ENCODE measurements at places on chromosomes 2 and 18. TPM values are rescaled to one million over a fixed set of nuclear protein-coding genes. Genes with fewer than 3 reads are reported as not detected.

TMEM182 gene
- 4.1 TPM for polyA plus RNA-seq

GRCh38 chr18:30142870-30143269, 899.7 kb downstream of the DSC3 start:
- no peak for DNase-seq
- H3K27ac ChIP-seq = no peak overlapping the region
- H3K36me3 ChIP-seq = no peaks in the 10 kb centered on the region
- H3K4me3 ChIP-seq = no peak overlapping the region
- no peaks in the 10 kb centered on the region for H3K27me3 ChIP-seq

- H3K27ac ChIP-seq = no peak overlapping the region
- H3K36me3 ChIP-seq = no peaks in the 10 kb centered on the region
- no peaks in the 10 kb centered on the region for H3K4me1 ChIP-seq
- no peak overlapping the region for H3K4me3 ChIP-seq
- H3K27me3 ChIP-seq = no peaks in the 10 kb centered on the region
These were observed 232.0 kb downstream of the ANAPC1 start for GRCh38 chr2:111652038-111652437.

- no peaks in the 10 kb centered on the region for H3K36me3 ChIP-seq
- no peak for DNase-seq
- peaks cover 6% of the 10 kb centered on the region for H3K4me1 ChIP-seq
These were observed 10.2 kb downstream of the BOK start for GRCh38 chr2:241568726-241569125.

- DNase-seq = no peak
- no peak overlapping the region for H3K4me3 ChIP-seq
- no peak overlapping the region for H3K27ac ChIP-seq
- no peaks in the 10 kb centered on the region for H3K27me3 ChIP-seq
These were observed 68.9 kb downstream of the DIPK1C start for GRCh38 chr18:74388227-74388626.

GRCh38 chr2:70891572-70892357, 43.9 kb upstream of the ATP6V1B1 start:
- H3K27ac ChIP-seq = no peak overlapping the region
- H3K4me1 ChIP-seq = peaks cover 11% of the 10 kb centered on the region
- peaks cover 6% of the 10 kb centered on the region for H3K27me3 ChIP-seq
- no peak overlapping the region for H3K4me3 ChIP-seq

DNA sequence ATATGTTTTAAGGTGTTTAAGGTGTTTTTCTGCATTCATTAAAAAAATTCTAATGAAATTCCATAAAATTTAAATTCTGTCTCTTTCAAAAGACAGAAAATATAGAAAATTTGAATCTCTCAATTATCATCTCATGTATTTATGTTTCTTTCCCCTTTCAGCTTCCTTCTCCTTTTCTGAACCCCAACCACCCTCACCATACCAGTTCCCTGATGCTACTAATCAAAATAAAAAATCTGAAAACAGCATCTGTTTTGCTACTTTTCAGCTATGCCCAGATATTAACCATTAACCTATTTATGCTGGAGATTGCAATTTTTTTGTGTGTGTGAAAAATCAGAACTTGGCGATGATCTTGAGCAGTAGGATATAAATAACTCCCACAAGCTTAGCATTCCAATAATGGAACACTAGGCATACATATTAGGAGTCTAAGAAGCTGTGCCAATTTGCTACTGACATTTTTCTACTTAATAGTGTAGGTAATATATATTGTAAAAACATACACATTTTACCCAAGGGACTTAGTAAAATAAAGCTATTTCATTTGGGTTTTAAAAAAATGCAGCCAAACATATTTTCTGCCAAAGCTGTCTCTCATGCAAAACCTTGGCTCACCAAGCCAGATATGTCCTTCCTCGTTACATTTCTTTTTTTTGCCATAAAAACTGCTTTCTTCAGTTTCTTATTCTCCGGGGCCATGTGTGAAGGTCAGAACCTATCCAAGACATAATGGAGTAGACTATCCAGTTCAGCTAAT, 32.6 kb upstream of the AGPS start:
- peaks cover 31% of the 10 kb centered on the region for H3K4me1 ChIP-seq
- H3K27ac ChIP-seq = no peak overlapping the region
- H3K4me3 ChIP-seq = no peak overlapping the region
- no peaks in the 10 kb centered on the region for H3K36me3 ChIP-seq
- H3K27me3 ChIP-seq = no peaks in the 10 kb centered on the region

GRCh38 chr2:159177957-159178356, 108.5 kb downstream of the WDSUB1 start:
- H3K27ac ChIP-seq = no peak overlapping the region
- no peaks in the 10 kb centered on the region for H3K27me3 ChIP-seq
- H3K4me3 ChIP-seq = no peak overlapping the region
- DNase-seq = no peak
- H3K4me1 ChIP-seq = no peaks in the 10 kb centered on the region

DNA sequence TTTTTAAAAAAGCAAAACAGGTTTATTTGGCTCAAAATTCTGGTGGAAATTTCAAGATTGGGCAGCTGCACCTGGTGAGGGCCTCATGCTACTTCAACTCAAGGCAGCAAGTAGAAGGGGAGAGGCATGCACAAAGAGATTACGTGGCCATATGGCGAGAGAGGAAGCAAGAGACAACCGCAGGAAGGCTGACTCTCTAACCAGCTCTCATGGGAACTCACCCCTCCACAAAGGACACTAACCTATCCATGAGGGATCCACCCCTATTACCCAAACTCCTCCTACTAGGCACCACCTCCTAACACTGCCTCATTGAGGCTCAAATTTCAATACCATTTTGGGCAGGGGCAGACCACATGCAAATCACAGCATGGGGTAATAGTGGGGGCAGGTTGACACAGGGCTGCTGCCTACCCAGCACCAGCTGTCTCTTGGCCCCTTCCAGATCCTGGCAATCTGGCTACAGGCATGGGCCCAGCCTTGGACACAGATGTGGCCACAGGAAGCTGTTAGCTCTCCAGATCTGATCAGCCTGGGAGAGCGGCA, 2.0 kb upstream of the CAPN10 start:
- peaks cover 26% of the 10 kb centered on the region for H3K4me1 ChIP-seq
- H3K27me3 ChIP-seq = no peaks in the 10 kb centered on the region
- H3K4me3 ChIP-seq = no peak overlapping the region
- no peak overlapping the region for H3K27ac ChIP-seq

DNA sequence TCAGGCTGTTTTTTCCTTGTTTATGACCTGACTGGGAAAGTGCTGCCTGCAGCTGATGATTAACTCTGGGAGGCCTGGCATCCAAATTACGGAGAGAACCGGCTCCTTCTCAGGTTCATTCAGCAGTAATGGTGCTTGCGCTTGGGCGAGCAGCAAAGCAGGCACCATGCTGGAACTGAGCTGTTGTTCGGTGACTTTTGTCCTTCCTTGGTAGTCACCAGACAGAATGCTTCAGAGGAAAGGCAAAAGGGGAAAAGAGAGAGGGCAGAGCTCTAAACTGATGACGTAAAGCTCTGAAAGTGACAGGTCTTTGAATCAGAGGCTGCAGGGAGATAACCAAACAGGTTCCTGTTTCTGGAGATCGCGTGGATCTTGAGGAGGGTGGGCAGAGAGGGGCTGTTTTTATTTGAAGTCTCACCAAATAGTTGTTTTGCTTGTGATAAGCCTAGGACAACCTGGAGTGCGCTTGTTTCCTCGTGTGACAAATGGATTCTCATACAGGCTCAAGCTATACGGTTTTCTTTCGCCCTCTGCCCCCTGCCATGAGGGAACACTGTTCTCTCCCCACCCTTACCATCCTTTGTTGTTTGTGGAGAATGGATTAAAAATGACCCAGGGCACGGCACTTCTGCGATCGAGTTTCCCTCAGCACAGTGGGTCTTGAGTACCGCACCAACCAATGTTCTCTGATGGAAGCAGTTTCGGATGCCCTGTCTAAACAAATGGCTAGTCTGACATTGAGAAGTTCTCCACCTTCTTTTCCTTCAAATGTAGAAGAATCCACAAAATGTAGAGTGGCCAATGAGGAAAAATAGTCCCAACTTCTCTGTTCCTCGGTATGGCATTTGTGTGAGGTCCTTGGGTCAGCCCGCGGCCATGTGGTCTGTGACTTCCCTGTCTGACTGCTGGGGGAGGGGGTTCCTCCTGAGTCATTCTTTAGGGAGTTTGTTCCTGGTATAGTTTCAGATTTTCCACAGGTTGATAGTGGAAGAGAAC, 1.3 kb downstream of the RASGRP3 start:
- H3K36me3 ChIP-seq = no peaks in the 10 kb centered on the region
- H3K4me1 ChIP-seq = peaks cover 6% of the 10 kb centered on the region
- H3K27me3 ChIP-seq = no peaks in the 10 kb centered on the region
- DNase-seq = peak; percentile 37
- peak overlapping the region; percentile 75 for H3K27ac ChIP-seq
- no peak overlapping the region for H3K4me3 ChIP-seq

GRCh38 chr2:39145906-39146421, 25.1 kb upstream of the SOS1 start:
- no peaks in the 10 kb centered on the region for H3K4me1 ChIP-seq
- H3K27ac ChIP-seq = no peak overlapping the region
- no peak overlapping the region for H3K4me3 ChIP-seq
- no peaks in the 10 kb centered on the region for H3K36me3 ChIP-seq

All from testis (tissue), 5 donors.